ENCODE measurements at places on chromosomes 7 and 10. TPM values are rescaled to one million over a fixed set of nuclear protein-coding genes. Genes with fewer than 3 reads are reported as not detected.

Gene TNKS2
- 21.9 TPM for total RNA-seq

Gene CRYGN
- total RNA-seq: not detected

Gene CXCL12
- not detected for total RNA-seq

Gene EGR2
- total RNA-seq: not detected

Gene AGMO
- not detected for total RNA-seq

Gene AKR1C4
- not detected for total RNA-seq

Gene MYL10
- not detected for total RNA-seq

Gene TMEM184A
- total RNA-seq: 3.2 TPM

Gene HABP2
- total RNA-seq: not detected

Gene GPC2
- total RNA-seq: 4.4 TPM

Gene CYTH3
- total RNA-seq: 47.8 TPM

Gene PPP1R17
- total RNA-seq: not detected

Gene ITGB8
- 3.6 TPM for total RNA-seq

Gene PHYHIPL
- total RNA-seq: not detected

Gene RTKN2
- total RNA-seq: 3.3 TPM

Gene FAM131B
- 0.41 TPM for total RNA-seq

Gene RHOBTB1
- 17.7 TPM for total RNA-seq

Gene CTTNBP2
- not detected for total RNA-seq

Gene ATG9B
- not detected for total RNA-seq

Gene EBLN1
- not detected for total RNA-seq

Gene KCNIP2
- 0.58 TPM for total RNA-seq

Gene MMP21
- not detected for total RNA-seq

Gene CALML5
- total RNA-seq: not detected

Gene EPHB6
- 0.82 TPM for total RNA-seq

Gene CLRN3
- not detected for total RNA-seq

Gene TSPAN13
- 64.3 TPM for total RNA-seq

Gene CEP55
- total RNA-seq: 198 TPM

Gene MEOX2
- total RNA-seq: not detected
